ENCODE measurements at places on chromosomes 2 and 18.

GRCh38 chr2:10921525-10921924 lies 9.8 kb downstream of the KCNF1 start:
- no peak for DNase-seq

- no peak for DNase-seq
Observed at GRCh38 chr2:148592791-148593190, 51.8 kb upstream of the EPC2 start.

GRCh38 chr2:51990684-51991083 lies 958.8 kb upstream of the NRXN1 start:
- DNase-seq: no peak

DNA sequence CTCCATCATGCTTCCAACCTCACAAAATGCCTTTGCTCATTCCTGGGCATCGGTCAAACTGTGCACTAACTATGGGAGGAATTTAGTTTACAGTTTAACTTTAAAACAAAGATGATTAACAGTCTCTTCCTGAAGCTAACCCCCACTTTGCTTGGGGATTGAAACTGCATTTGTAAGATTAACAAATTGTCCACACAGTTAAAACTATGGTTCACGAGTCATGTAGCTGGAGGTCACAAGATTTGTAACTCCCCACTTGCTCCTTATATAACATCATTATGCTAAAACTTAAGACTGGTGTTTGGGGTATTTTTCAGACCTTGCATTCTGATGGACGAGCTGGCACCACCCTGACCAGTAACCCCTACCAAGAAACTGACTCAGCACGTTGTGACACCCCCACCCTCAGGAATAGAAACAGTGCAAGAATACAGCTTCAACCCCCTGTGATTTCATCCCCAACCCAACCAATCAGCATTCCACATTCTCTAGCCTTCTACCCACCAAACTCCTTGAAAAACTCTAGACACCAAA lies 252.3 kb downstream of the MBD5 start:
- no peak for DNase-seq

DNA sequence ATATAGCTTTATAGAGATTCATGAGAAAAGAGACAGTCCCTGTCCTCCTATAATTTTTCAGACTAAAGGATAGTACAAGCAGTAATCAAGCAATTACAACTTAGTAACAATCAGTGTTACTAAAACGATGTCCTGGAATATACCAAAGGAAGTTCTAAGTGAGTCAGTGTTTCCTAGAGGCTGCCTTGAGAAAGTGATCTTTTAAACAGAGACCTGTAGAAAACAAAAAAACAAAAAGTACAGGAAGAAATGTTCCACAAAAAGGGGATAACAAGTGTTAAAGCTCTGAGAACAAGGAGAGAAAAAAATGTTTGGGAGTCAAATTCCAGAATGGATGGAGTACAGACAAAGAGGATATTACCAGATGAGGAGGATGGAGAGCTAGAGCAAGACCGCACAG lies 556.4 kb downstream of the ERBB4 start:
- DNase-seq: no peak

GRCh38 chr2:151978709-151979108 lies 120.1 kb downstream of the CACNB4 start:
- DNase-seq: no peak

GRCh38 chr2:12397854-12398253 lies 318.9 kb upstream of the TRIB2 start:
- DNase-seq: no peak

GRCh38 chr2:99403084-99403483 lies 65.9 kb downstream of the EIF5B start:
- no peak for DNase-seq

DNA sequence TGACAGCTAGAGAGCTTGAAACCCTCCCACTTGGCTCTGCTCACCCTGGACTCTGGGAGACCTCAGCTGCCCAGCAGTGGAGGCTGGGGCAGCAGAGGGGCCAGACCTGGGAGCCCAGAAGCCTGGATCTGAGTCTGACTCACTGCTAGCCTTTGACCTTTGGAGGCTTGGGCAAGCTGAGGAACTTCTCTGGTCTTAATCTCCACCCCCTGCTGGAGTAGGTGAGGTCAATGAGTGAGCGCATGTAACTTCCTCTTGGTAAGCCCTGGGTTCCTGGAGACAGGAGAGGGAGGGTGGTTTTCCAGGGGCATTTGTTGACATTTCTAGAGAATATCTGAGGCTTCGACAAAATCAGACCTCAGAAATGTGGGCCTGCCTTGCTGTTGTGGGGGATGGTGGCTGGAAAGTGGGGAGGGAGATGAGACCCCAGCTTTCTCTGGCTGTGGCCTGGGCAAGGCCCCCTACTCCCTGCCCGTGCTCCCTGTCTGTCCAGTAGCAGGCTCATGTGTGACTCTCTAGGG lies 73.0 kb upstream of the YWHAQ start:
- DNase-seq: no peak

DNA sequence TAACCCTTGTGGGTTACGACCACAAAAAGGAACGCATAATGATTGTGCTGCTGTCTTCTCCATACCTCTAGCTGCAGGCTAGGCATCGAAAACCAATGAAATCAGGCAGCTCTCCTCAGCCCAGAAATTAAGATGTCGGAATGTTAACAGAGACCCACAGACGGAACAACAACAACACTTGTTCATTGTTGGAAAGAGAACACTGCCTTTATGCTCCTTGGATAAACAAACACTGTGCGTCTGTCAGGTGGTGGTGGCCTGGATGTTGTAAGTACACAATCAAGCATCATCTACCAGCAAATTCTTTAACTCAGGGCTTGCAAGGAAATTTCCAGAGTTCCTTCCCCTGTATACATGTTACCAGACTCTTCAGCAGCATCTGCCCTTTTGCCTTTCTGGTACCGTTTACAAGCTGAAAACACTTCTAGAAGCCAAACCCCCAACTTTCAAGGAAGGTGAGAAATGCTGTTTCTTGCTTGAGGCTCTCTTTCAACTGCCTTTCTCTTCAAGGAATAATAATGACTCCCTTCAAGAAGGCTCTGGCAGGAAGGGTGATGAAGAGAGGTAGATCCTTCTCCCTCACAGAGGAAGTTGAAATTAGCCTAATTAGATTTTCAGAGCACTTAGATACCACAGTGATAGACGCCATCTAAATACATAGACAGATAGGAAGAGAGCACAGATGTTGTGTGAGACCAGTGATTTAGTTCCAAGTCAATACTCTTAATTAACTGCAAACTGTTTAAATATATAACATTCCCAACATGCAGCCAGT lies 332.7 kb downstream of the ZNF521 start:
- no peak for DNase-seq

DNA sequence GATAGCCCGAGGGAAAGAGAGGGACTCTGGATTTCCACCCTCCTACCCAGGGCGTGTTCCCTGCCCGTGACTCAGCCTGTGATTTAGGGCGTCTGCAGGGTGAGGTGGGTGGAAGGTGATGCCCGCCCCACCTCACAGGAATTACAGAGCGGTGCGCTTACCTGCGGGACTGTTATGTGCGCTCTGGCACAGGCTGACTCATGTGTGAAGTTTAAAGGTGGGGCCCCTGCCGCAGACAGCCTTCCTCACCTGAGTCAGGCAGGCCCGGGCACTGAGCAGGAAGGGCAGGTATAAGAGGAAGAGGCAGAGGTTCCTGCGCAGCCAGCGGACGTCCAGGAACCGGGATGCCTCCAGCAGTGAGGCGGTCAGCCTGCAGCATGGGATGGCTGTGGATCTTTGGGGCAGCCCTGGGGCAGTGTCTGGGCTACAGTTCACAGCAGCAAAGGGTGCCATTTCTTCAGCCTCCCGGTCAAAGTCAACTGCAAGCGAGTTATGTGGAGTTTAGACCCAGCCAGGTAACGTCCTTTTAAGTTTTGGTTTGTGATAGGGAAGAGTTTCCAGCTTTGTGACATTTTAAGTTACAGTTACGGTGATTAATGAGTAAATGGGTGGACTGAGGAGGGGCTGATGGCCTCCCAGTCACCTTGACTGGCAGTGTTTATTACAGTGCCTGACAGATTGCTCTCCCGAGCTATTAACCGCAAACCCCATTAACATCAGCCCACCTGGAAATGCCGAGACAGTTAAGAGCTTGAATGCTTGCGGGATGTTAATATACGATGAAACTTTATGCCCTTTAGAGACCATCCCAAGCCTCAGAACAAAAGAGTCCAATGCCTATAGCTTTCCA lies 141.6 kb upstream of the TTC39C start:
- DNase-seq: peak; percentile 68

Data from CD8-positive, alpha-beta memory T cell (primary cell).